ENCODE measurements at places on chromosomes 2 and 18. TPM values are rescaled to one million over a fixed set of nuclear protein-coding genes. Genes with fewer than 3 reads are reported as not detected.

ABCG5 gene
- total RNA-seq = not detected

MOCOS gene
- total RNA-seq = 5.1 TPM

- no peak for DNase-seq
- no peaks in the 10 kb centered on the region for H3K36me3 ChIP-seq
- H3K27ac ChIP-seq = no peak overlapping the region
- no peaks in the 10 kb centered on the region for H3K27me3 ChIP-seq
Observed at GRCh38 chr2:69297216-69297615, 89.8 kb downstream of the GFPT1 start.

DNA sequence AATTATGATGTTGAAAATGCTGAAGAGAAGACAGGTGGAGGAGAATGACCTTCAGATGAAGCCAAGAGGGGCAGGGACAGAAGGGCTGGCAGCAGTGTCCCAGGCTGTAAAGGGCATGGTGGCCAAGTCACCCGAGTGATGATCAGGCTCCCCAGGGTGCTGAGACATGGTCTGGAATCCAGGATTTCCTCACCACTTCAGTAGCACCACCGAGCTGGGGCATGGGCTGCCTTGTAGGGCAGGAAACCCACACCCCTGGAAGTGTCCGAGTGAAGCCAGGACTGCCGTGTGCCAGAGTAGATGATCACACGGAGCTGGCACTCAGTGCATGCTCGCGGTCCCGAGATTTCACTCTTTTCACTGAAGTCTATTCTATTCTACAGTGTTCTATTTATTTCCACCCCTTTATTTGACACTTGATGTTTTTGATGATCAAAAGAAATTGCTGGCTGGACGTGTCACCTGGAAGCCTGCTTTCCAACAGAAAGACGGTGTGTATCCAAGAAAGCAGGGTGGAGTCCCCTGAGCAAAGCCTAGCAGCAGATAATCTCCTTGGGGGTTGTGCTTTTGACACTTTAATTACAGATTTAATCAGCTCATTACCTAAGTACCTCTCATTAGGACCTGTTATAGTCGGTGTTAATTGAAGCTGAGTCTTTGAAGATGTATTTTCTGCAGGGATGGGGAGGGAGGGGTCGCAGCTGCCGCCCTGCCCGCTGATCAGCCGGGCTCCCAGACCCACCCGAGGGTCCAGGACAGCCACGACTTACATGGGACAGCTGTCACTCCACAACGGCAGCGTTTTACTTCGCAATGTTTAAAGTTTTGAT is 92.3 kb downstream of the SEPTIN10 start:
- H3K27me3 ChIP-seq = no peaks in the 10 kb centered on the region
- H3K36me3 ChIP-seq = no peaks in the 10 kb centered on the region
- no peak for DNase-seq
- no peak overlapping the region for H3K27ac ChIP-seq

- no peak for DNase-seq
- H3K27me3 ChIP-seq = no peaks in the 10 kb centered on the region
- no peaks in the 10 kb centered on the region for H3K4me1 ChIP-seq
Observed at GRCh38 chr2:6168485-6168884, 476.3 kb downstream of the SOX11 start.

Data from PC-3 (cell line).